Neural crest cell (in vitro differentiated cells): ENCODE measurements at places on chromosomes 3 and 15. TPM values are rescaled to one million over a fixed set of nuclear protein-coding genes. Genes with fewer than 3 reads are reported as not detected.

SLC9C1 gene
- 0.42 and 0.55 TPM in 2 replicates for total RNA-seq

MED12L gene
- 12.2 and 12.8 TPM in 2 replicates for total RNA-seq

- no peak overlapping the region for H3K27ac ChIP-seq
- peaks cover 22% of the 10 kb centered on the region for H3K36me3 ChIP-seq
- no peak for DNase-seq
- H3K27me3 ChIP-seq = no peaks in the 10 kb centered on the region
Observed at GRCh38 chr3:43559961-43560360, 61.9 kb downstream of the ANO10 start.

DNA sequence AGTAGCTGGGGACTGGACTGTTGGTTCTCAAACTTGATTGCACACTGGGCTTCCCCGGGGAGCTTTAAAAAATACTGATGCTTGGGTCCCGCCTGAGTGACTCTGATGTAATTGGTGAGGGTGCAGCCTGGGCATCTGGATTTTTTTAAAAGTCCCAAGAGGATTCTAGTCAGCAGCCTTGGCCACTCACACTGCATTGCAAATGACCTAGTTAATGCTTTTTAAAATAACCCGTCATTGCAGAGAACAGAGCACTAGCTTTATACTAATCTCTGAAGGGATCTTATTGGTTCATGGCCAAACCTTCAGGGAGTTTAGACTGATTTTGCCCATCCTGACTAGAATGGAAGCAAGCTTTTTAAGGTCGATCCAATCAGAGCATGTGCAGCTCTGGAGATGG is 310.6 kb upstream of the PROK2 start:
- DNase-seq = no peak
- H3K27ac ChIP-seq = no peak overlapping the region
- H3K27me3 ChIP-seq = peaks cover 72% of the 10 kb centered on the region
- no peak overlapping the region for H3K4me3 ChIP-seq
- H3K36me3 ChIP-seq = no peaks in the 10 kb centered on the region
- H3K4me1 ChIP-seq = peaks cover 8% of the 10 kb centered on the region

GRCh38 chr3:15651396-15651795 is 49.9 kb downstream of the BTD start:
- no peaks in the 10 kb centered on the region for H3K27me3 ChIP-seq
- DNase-seq = no peak
- no peak overlapping the region for H3K27ac ChIP-seq
- peaks cover 34% of the 10 kb centered on the region for H3K4me1 ChIP-seq
- H3K36me3 ChIP-seq = peaks cover 8% of the 10 kb centered on the region

DNA sequence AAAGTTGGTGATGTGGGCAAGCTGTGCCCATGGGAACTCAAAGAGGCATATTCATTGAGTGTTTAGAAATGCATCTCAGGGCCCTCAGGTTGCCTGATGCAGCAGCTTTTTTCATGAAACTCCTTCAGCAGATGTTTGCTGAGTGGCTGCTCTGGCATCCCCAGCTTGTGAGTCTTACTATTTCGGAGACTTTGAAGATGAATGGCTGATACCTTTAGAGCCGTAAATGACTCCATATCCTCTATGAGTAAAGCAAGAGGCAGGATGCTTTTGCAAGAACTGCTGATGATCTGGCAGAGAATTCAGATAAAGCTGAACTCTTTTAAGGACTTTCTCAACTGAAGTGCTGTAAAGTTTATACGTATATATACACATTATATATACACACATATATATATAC is 384.3 kb downstream of the CACNA2D3 start:
- no peak overlapping the region for H3K27ac ChIP-seq
- no peak for DNase-seq
- H3K4me3 ChIP-seq = no peak overlapping the region
- H3K27me3 ChIP-seq = peaks cover 8% of the 10 kb centered on the region

DNA sequence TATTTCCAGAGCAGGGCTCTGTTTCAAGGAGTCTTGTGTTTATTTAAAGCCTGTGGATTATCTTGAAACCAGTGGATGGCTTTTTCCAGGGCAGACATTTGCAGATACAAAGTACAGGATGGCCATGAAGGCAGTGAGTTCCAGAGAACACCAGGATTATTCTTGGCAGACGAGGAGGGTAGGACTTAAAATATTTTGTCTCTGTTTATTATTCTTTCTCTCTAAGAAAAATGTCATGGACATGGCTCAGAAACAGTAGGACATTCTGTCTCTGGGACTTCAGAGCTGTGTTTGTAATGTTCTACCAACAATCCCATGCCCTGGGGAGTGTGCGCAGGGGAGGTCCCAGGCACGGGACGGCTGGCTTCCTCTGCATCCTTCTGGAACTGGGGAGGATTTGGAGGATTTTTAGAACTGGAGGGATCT is 125.9 kb downstream of the ATP10A start:
- H3K4me3 ChIP-seq = no peak overlapping the region
- H3K27ac ChIP-seq = no peak overlapping the region
- H3K36me3 ChIP-seq = no peaks in the 10 kb centered on the region
- no peaks in the 10 kb centered on the region for H3K27me3 ChIP-seq
- no peak for DNase-seq

- DNase-seq = no peak
- no peak overlapping the region for H3K4me3 ChIP-seq
- no peaks in the 10 kb centered on the region for H3K36me3 ChIP-seq
- peaks cover 15% of the 10 kb centered on the region for H3K4me1 ChIP-seq
- no peaks in the 10 kb centered on the region for H3K27me3 ChIP-seq
Observed at GRCh38 chr15:56034514-56034913, 41.1 kb upstream of the NEDD4 start.
